GM04503 (cell line): ENCODE measurements at places on chromosomes 6 and 20.
A peak's percentile ranks its signal among the peaks of the same experiment; 100 is the strongest.

DNA sequence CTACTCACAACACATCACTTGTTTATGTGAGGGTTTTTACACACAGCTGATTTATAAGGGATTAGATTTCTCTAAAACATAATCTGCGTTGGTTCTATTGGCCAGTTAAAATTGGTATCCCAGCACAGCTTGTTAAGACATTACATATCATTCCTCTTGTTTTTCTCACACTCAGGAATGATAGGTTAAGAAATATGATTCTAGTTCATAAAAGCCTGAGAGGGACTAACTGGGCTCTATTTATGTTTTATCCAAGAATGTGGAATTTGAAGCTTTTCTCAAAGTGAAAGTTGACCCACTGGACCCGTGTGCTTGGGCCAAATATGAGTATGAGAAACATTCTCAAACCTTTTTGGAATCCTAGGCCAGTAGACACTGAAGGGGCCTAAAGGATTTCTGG is 117.3 kb downstream of the TMEM170B start:
- DNase-seq, result peak; percentile 79

DNA sequence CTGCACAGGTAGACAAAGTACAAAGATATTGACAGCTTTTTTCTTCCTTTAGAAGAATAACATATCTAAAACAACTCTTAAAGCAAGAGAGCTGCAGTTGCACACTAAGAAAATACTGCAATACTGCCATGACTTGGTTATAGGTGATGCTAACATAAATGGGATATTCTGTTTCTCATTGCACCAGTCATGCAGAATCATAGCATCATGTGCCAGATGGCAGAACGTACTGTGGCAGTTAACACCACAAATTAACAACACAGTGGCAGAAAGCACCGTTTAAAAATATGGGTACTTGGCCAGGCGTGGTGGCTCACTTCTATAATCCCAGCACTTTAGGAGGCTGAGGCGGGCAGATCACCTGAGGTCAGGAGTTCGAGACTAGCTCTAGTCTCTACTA is 7.4 kb downstream of the ASXL1 start:
- no peak for DNase-seq

DNA sequence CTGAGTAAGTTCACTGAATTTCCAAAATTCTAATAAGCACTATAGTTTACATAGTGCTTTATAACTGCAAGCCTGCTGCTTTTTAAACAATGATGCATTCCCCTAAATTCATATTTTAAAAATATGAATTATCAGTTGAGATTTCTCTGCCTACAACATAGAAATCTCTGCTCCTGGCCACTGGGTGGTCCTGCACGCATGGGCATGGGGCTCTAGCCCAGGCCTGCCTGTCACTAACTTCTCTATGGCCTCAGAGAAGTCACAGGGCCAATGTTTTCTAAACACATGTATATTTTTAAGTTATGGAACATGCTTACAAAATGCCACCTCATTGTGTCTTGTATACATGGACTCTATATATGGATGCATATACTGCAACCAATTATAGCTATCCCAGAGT is 211.0 kb downstream of the FOXC1 start:
- no peak for DNase-seq

DNA sequence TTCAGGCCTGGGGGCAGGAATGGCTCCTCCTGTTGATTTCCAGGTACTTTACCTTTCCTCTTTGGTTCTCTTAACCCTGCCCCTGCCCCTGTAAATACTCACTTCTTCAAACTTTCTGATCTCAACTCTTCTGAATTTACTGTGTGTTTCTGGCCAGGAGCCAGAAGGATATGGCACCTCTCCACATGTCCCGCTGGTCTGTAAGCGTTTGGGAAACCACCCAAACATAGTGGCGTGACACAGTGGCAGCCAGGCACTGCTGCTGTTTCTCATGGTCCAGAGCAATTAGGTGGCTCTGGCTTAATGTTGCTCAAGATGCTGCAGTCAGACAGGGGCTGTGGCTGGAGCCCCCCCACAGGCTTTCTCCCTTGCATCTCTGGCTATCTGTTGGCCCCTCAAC is 374.5 kb downstream of the RNGTT start:
- no peak for DNase-seq

DNA sequence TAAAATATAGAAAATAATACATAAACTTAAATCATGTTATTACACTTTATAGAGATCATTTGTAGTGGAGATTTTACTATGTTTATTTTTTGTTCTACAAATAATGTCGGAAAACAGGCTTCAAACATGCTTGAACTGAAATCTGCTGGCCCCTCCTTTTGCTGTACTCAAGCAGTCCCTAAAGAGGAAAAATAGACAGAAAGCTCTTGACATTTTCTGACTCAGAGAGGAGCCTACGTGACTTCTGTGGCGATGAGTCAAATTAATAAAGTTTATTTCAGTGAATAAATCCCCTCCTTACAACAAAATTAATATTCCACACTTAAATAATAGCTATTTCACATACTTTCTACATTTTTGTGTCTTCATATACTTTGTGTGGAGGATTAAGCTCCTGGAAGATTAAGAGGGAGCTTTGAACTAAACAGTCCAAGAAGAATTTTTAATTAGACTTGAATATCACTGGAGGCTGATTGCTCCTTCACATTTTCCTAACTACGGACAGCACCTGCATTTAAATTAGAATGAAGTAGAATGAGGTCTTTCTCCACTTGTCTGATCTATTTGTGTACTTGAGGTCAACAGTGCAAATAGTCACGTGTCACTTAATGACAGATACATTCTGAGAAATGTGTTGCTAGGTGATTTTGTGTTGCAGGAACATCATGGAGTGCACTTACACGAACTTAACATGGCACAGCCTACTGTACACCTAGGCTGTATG is 1.7 kb upstream of the TREM1 start:
- DNase-seq, result no peak

DNA sequence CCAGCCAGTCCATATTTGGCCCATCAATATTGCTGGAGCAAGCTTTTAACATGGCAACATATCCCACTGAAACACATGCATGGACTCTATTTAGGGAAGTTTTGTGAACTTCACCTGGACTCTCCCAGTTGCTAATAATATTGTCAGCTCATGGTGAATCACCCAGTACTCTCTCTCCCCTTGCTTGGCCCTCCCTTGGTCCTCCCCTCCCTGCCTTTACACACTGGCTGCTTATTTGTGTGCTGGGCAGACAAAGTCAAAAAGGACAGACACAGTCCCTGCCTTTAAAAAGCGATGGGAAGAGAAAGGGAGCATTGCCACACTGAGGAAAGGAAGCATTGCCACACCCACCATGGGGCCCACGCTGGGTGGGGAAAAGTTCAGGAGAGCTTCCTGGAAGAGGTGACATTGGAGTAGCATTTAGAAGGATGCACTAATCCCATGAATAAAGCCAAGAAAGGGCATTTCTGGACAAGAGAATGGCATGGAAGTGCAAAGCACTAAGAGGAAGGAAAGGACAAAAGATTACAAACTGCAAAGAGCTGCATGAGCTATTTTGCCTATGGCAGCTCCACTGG is 143.4 kb upstream of the EXOC2 start:
- no peak for DNase-seq

DNA sequence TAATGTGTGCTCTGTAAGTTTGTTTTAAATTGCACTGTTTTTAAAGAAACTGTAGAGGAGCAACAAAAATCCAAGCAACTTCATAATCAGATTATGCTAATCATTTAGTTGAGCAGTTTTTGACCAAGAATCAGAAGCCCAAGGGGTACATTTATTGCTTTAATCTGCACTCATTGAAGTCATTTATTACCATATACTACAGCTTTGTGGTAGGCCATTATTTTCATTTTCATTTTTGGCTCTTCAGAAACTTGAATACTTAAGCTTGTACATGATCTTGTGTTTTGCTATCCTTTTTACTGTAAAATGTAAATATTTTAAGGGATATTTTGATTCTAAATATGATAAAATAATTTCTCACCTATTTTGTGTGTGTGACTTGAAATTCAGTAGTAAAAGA is 78.5 kb downstream of the PHF3 start:
- DNase-seq, result no peak

GRCh38 chr6:145733810-145734209 is 1.5 kb downstream of the EPM2A start:
- DNase-seq, result no peak

DNA sequence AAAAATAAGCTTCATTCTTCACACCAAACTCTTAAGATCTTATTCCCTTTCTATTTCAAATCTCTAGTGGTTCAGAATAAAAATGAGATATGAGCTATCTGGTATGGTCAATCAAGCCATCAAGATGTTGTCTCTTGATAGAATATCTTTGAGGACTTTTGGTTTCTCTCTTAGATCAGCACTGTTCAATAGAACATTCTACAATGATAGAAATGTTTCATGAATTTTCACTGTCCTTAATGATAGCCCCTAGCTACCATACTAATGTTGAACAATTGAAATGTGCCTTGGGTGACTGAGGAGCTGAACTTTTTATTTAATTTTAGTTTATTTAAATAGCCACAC is 24.1 kb upstream of the HINT3 start:
- DNase-seq, result no peak

GRCh38 chr6:10491463-10491862 is 29.7 kb upstream of the GCNT2 start:
- no peak for DNase-seq

GRCh38 chr6:28580475-28580874 is 54.8 kb downstream of the GPX5 start:
- no peak for DNase-seq

DNA sequence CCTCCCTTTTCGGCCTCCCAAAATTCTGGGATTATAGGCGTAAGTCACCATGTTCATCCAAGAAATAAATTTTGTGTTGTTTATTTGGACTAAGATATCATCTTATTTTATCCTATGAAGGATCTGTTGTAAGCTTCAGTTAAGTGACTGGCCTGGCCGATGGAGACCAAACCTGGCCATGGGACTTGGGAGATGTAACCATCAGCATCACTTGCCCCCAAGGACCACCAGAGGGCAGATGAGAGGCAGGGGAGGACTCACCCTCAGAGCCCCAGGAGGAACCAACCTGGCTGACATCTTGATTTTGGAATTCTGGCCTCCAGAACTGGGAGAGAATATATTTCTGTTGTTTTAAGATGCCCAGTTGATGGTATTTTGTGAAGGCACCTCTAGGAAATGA is 266.7 kb downstream of the CDH26 start:
- DNase-seq, result no peak

DNA sequence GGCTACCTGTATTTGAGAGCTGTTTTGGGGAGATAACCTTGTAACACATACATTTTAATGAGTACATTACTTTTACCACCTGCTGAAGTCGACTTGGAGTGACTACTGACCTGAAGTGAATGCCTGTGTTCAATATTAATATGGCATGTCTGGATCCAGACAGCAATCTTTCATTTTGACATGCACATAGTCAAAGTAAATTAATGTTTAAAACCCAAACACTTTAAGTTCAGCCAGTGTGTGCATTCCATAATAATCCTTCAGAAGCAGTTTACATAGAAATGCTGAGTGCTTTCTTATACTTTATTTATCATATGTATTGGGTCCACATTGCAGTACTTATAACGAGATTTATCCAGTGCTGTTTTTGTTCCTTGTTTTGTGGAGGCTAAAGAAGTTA is 38.0 kb downstream of the CDKAL1 start:
- no peak for DNase-seq

DNA sequence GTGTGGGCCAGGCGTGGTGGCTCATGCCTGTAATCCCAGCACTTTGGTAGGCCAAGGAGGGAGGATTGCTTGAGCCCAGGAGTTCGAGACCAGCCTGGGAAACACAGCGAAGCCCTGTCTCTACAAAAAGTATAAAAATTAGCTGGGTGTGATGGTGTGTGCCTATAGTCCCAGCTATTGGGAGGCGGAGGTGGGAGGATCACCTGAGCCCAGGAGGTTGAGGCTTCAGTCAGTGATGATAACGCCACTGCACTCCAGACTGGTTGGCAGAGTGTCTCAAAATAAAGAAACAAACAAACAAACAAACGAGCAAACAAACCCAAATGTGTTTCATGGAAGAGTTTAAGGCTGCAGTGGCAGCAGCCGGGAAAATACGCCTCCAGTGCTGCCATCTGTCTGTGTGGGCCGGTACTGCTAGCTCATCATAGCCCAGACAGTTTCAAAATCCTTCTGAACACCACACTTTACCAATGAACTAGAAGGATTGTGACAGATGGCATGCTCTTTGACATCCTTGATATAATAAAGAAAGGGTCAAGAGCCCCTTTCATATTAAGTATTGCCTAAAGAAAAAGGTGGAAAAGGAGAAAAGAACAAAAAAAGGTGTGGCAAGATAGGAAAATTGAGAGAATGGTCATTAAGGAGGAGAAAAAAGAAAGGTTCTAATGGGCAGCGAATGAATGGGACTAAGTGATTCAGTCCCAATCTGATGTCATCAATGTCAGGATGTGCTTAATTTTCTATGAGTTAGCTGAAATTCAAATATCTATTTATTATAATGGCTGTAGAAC is 298.6 kb downstream of the SYNE1 start:
- DNase-seq, result no peak

GRCh38 chr20:56995635-56996075 is 270.8 kb downstream of the BMP7 start:
- no peak for DNase-seq
